T-cell (primary cell): ENCODE measurements at places on chromosomes 3 and 15. TPM values are rescaled to one million over a fixed set of nuclear protein-coding genes. Genes with fewer than 3 reads are reported as not detected.

Gene LRRIQ4
- not detected for total RNA-seq

Gene IL5RA
- total RNA-seq, result 5.0 TPM

Gene ENTPD3
- not detected for total RNA-seq

Gene SLC25A36
- 50.3 TPM for total RNA-seq

Gene RPS17
- 2,304 TPM for total RNA-seq

Gene ZWILCH
- 5.3 TPM for total RNA-seq

DNA sequence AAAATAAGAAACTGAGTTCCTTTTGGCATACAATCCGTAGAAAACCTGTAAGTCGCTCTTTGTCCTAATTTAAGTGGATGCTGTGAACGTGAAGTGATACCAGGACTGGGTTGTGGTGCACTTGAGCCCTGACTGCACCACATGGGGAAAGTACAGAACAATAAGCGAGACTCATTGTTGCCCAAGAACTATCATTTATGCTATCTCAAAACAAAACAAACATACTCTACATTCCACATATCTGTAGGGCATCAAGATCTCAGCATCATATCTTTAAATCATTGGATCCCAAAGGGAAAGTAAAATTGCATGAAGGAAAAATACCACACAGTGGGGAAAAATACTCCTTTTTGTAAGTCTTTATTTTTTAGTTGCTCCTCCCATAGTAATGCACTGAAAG is 580.3 kb downstream of the MECOM start:
- DNase-seq, result no peak

GRCh38 chr15:41955100-41955499 is 17.3 kb downstream of the EHD4 start:
- DNase-seq, result no peak

DNA sequence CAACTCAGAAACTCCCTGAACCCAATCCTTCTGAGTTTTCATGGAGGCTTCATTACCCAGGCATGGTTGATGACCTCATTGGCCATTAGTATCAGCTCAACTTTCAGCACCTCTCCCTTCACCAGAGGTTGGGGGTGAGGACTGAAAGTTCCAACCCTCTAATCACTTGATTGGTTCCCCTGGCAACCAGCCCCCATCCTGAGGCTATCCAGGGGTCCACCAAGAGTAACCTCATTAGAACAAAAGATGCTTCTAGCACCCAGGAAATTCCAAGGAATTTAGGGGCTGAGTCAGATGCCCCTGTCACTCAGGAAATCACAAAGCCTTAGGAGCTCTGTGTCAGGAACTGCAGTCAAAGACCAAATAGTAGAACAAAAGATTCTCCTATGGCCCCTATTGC is 43.8 kb downstream of the ADAMTSL3 start:
- no peak for DNase-seq

- DNase-seq, result no peak
Measured at GRCh38 chr3:22441711-22442110, 690.7 kb upstream of the ZNF385D start.

DNA sequence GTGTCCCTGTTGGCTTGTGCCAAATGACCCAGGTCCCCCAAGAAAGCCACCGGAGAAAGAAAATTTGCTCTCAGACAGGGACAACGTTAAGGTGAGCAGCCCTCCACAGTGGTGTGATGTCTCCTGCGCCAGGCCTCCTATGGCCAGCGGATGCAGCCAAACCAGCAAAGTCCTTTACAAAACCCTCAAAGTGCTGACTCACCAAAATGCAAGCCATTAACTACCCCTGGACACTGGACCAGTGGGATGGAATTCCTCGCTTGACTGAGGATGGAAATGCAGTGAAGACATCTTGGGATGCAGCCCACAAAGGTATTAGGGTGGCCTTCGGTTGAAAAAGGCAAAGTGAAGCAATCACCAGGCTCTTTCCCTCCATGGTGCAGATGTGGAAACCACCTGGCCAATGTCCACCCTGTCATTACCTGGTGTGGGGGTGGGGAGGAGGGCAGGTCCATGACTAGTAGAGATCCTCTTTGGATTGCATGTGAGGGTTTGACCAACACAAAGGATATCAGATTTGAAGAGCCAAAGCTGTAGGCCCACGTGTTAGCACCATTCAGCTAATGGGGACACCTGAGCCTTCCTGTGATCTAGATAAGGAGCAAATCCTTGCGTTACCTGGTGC is 127.4 kb upstream of the SLC6A11 start:
- no peak for DNase-seq

DNA sequence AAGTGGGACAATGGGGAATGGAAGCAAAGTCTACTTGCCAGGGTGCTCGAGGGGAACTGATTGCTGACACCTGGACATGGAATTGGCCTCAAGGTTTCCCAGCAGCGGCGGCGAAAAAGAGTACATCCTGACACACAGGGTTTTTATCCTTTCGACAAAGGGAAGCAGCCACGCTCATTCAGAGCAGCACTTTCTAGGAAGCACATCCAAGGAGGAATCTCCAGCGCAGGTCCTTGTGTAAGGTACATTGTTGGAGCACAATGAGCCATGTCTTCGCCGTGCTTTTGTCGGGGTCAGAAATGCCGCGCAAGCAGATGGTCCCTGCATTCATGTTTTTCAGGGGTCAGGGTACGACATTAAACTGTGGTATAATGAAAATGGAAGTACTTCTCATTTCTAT is 16.8 kb downstream of the CACNA1D start:
- DNase-seq, result no peak

DNA sequence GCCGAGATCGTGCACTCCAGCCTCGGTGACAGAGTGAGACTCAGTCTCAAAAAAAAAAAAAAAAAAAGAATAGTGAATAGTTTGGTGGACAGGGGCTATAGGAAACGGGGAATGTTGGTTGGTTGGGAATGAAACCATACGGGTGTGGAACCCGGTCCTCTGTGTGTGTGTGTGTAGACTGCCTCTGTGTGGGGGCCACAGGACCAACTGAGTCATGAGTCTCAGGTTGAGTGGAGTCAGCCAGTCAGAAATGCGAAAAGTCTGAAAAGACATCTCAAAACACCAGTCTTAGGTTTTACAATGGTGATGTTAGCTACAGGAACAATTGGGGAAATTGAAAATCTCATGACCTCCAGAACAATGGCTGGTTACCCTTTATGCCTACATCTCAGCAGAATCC is 44.5 kb downstream of the ZDHHC19 start:
- no peak for DNase-seq

DNA sequence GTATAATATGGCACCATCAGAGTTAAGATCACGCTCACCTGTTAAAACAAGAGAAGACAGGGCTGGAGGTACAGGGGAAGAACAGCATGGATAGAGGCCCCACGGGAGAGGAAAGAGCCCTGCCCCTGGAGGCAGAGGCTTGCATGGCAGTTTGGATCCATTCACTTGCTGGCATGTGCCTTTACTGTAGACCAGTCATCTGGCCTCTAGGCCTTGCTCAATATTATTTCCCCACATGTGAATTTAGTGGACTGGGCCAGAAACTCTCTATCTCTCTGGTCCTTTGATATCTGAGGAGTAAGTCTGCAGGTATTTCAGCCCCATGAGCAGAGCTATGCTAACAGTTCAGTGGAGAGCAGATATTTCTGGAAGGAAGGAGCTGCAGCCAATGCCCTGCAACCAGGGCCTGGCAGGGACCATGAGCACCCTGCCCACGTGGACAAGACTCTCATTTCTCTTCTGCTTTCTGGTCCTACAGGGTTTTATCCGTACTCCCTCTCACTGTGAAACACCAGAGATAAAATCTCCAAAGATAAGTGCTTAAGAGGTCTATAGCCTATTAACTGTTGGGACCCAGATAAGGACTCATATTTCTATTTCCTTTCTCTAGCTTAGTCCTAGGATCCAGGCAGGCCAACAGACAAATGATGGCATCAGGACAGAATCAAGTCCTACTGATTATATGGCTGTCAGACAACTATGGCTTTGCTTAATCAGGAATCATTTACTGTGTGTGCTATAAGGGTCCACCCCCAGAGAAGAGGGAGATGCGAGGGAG is 65.0 kb downstream of the CLDN11 start:
- DNase-seq, result no peak

- DNase-seq, result no peak
Measured at GRCh38 chr3:10926256-10926810, 66.2 kb upstream of the SLC6A1 start.

GRCh38 chr15:62264196-62264595 is 99.1 kb upstream of the C2CD4B start:
- no peak for DNase-seq

- DNase-seq, result no peak
Measured at GRCh38 chr15:41024131-41024530, 70.9 kb downstream of the CHAC1 start.
